ENCODE measurements at places on chromosomes 4 and X. TPM values are rescaled to one million over a fixed set of nuclear protein-coding genes. Genes with fewer than 3 reads are reported as not detected.

GRCh38 chr4:175394208-175394607 lies 417.9 kb downstream of the GPM6A start:
- no peak for DNase-seq

GRCh38 chr4:3374667-3375066 lies 67.1 kb upstream of the HGFAC start:
- DNase-seq, result no peak

- DNase-seq, result no peak
Measured at GRCh38 chr4:173124209-173124865, 44.3 kb upstream of the GALNT7 start.

DNA sequence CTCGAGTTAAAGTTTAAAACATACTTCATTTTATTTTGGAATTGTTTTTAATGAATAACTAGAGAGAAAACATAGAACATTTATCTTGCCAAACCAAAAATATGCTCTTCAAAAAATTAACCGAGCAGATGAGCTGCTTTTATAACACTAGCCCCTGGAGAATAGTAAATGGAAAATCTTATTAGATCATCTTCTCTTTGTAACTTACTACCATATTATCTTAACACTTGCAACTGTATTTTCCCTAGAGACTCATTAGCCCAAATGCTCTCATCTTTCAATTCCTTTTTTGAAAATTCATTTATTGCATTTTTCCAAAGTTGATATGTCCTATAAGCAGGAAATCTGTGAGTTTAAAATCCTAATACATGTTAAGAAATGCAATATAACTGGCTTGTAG lies 143.3 kb downstream of the CAMK2D start:
- DNase-seq, result no peak

GRCh38 chr4:38610966-38611431 lies 53.0 kb upstream of the KLF3 start:
- DNase-seq, result peak; percentile 67

DNA sequence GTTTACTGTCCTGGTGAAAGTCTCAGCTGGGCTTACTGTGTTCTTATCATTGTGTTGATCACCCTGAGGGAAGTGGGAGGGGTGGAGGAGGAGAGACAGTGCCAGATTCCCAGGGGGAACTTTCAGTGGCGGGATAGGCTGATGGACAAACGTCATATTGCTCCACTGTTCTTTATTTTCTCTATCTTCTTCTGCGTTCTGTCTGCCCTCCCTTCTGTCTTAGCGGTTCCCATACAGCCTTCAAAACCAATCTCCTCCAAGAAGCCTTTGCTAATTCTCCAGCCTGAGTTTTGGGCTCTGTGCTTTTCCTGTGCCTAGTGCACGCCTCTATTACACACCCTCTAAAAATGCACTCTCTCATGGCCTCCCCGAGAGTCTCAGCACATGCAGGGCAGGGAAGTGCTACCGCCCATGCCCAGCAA lies 448.7 kb upstream of the FAT1 start:
- DNase-seq, result peak; percentile 13

GRCh38 chr4:119197772-119198212 lies 14.7 kb upstream of the USP53 start:
- no peak for DNase-seq

DNA sequence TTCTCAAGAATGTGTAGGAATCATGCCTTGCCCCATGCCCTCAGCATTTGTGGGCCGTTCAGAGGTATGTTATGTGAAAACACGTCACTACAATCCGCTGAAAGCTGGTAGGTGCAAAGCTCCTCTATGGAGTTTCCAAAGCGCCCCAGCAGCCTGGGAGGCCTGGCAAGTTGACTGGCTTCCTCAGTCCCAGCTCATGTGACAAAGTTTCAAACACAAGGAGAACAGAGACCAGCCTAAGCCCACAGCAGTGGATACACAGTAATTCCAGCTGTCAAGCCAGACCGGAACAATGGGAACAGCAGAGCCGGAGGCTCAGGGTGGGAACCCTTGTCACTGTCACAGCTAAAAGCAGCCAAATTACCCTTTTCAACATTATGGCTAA lies 33.5 kb downstream of the NAT8L start:
- no peak for DNase-seq

DNA sequence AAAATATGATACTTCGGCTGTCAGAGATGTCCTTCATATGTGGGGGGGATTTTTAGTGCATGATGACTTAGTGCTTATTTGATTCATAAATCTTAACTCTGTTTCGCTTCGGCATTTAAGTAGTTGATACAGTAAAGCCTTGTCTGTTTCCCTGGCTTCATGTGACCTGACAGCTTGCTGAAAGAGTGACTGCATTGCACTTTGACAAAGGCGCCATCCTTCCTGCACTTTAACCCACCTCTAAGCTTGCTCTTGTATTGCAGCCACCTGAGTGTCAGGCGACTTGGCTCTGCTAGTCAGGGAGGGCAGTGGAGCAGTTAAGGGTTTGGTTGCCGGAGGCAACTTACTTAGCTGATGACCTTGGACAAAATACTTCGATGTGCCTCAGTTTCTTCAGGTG lies 65.5 kb downstream of the PTTG2 start:
- no peak for DNase-seq

DNA sequence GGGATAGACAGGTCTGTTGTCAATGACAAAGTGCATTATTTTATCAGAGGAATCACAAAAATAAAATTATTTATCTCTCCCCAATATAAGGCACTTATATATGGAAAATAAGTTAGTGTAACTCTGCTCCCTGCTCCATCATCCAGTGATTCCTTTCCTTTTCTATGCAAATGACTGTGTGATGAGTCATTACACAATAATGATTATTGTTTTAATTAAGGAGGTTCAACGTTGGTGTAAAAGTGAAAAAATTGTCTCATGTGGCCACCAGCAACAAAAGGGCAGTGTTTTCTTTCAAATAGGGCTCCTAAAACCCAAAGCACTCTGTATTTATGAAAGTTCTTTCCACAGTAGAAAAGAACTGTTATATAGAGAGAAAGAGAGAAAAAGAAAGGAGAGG lies 16.7 kb downstream of the SLC7A11 start:
- DNase-seq, result no peak

DNA sequence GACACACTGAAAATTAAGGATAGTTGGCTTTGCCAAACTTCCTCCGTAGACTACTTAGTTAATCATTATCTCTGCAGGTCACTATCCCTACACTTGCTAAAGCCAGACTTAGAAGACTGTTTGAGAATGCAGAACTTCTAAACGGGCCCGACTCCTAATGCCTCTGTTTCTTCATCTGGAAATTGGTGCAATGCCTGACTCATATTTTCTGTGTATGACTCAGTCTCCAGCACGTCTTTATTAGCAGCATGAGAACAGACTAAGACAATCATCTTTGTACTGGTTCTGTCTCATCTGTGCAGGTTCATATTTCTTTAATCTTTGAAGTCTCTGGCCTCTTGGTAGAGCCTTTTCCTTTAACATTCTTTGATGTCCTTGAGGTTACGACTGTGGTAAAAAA lies 411.9 kb upstream of the ACTRT1 start:
- DNase-seq, result no peak

DNA sequence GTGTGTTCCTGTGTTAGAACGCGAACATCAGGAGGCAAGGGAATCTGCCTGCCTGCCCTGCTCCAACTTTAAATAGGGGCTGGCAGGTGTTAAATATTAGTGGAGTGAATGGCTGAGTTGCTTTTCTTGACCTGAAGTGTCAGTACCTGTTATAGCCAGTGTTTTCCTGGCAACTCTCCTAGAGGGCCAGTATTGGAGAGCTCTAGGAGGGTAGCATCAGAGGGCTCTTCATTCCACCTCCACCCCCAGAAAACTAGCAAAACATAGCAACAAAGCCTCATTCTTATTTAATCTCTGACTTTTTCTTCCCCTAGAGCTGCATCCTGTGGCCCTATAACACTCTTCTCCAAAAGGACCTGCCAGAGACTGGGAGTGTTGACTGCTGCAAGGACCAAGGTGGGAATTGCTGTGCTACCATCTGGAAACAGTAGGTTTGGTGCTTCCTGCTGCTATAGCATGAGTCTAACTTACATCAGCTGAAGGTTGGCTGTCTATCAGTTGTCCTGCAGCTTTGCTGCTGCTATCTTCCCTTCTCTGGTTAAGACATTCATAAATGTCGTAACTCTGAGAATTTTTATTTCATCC lies 33.5 kb downstream of the SGMS2 start:
- no peak for DNase-seq

DNA sequence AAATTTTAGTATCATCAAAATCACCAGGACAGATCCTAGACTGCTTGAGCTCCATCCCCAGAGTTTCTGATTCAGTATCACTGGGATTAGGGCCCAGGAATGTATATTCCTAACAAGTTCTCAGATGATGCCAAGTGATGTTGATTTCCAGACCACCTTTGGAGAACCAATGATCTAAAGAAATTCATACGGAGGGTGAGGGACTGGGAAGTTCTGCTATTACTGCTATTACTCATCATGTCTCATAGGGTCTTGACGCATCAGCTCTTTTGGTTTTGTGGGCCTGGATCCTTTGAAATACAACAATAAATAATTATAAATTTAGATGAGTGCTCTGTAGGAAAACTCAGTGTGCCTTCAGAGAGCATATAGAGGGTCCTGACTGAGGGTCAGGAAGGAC lies 59.8 kb upstream of the LGI2 start:
- DNase-seq, result no peak

- DNase-seq, result peak; percentile 5
Measured at GRCh38 chr4:685679-686412, 3.1 kb downstream of the SLC49A3 start.

- no peak for DNase-seq
Measured at GRCh38 chr4:81874661-81875515, 403.2 kb upstream of the RASGEF1B start.

DNA sequence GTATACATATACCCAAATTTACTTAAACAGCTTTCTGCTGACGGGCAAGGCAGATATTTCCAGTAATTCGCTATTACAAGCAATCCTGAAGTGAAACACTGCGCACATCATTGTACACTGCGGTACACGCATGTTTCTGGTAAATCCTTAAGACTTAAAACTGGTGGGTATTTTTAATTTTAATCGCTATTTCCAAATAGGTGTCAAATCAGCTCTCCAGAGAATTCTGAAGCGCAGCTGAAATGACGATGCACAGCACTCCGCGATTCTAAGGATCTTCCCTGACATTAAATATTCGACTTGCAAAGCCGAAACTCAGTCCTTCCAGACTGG lies 361 bp downstream of the TMEM128 start:
- no peak for DNase-seq

GRCh38 chr4:53818104-53818503 lies 226.8 kb upstream of the LNX1 start:
- no peak for DNase-seq

GRCh38 chr4:181234951-181235680 lies 1008.1 kb upstream of the TENM3 start:
- DNase-seq, result no peak

GRCh38 chrX:53294024-53294648 lies 12.8 kb upstream of the IQSEC2 start:
- no peak for DNase-seq

GRCh38 chr4:25493466-25493865 lies 116.4 kb downstream of the ANAPC4 start:
- DNase-seq, result no peak

DNA sequence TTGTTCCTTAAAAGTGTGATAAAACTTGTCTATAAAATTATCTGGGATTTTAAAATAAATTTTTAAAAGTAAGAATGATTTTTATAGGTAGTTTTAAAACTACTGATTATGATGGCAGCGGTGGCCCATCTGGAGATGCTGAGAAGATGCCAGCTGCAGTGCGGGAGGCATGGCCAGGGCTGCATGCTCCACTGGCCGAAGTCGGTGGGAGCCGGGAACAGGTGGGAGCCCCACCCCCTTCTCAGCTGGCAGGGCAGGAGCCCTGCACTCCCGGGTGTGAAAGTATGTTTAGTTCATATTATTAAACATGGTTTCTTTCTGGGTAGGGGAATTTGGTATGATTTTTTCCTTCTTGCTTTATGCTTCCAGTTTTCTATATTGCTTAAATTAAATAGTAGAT lies 63.8 kb downstream of the CORIN start:
- no peak for DNase-seq

GRCh38 chr4:57078685-57079521 lies 31.3 kb downstream of the IGFBP7 start:
- DNase-seq, result no peak

- DNase-seq, result no peak
Measured at GRCh38 chrX:120773801-120774200, 101.9 kb downstream of the CT47B1 start.

GRCh38 chr4:150167054-150167453 lies 88.8 kb downstream of the DCLK2 start:
- DNase-seq, result no peak

GRCh38 chr4:37928426-37929416 lies 31.5 kb upstream of the PTTG2 start:
- no peak for DNase-seq

DNA sequence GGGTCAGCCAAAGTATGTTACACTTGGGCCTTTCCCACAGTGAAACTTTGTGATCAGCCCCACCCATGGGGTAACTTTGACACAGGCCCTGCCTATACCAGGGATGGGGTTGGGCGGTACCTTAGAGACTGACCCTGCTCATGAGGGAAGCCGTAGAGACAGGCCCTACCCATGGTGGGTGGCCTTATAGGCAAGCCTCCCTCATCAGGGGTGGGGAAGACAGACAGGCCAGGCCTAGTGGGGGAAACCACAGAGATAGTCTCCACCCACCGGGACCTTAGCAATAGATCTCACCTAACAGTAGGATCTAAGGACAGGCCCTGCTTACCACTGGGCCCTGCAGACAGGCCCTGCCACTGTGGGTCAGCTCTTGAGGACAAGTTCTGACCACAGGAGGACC lies 6.8 kb downstream of the PLP2 start:
- no peak for DNase-seq

DNA sequence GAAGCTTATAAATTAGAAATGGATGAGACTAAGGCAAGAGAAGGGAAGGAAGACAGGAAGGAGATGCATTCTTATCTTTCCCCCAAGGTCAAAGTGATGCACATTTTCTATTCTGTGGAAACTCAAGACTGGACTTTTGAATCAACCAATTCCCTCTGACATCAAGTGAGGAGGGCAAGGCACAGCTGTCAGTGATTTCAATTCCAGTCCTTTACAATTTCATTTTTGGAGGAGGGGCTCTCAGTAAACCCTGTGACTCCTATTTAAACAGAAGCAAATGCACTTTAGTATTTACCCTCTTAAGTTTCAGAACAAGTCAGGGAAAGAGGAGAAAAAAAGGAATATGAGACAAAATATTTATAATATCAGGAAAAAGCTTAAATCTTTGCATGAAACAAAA lies 134.0 kb downstream of the MGST2 start:
- DNase-seq, result no peak

DNA sequence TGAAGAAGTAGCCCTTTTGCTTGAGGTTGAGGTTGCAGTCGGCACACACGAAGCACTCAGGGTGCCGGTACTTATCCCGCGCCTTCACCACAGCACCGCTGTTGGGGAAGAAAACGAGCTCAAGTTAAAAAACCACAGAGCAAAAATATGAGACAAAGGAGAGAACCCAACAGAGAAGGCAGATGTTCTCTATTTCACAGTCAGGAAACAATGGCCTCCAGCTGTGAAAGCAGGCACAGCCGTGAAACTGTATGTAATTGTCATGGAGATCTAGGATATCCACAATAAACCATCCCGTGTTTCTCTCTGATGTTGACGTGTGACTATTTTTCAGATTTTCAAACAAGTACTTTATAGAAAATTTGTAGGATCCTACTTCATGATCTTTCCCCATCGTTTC lies 30.9 kb upstream of the CCDC110 start:
- DNase-seq, result no peak

Gene GAB3
- 1.2 TPM for total RNA-seq

Gene FREM3
- total RNA-seq, result not detected

Gene MID1
- 38.5 TPM for total RNA-seq

Gene NAP1L2
- 2.8 TPM for total RNA-seq

Gene RNF128
- total RNA-seq, result 43.0 TPM

Gene USP17L27
- total RNA-seq, result not detected

Gene ADRA2C
- total RNA-seq, result 0.84 TPM

Gene UGT2A2
- not detected for total RNA-seq

Gene CLGN
- 1.1 TPM for total RNA-seq

Gene NOX1
- total RNA-seq, result 103 TPM

Gene PCDH10
- 0.89 TPM for total RNA-seq
